ENCODE measurements at places on chromosomes 4 and X.

GRCh38 chrX:69089203-69089602, 76.0 kb downstream of the PJA1 start:
- no peak for DNase-seq

DNA sequence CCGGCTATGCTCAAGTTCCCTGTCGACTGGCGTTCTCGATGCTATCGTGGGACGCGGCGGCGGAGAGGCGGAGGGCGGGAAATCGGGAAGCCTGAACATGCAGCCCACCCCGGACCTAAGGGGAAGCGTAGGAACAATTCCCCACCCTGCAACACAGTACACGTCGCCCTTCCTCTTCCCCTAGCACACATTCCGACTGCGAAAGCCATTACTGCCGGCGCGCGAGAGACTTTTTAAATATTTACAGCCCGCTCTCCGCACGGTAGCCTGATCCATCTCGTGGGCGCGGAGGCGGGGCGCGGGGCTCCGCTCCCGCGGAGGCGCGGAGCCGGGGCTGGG, 48.1 kb upstream of the BCOR start:
- DNase-seq = no peak

- no peak for DNase-seq
Observed at GRCh38 chr4:169094656-169095231, 84.7 kb upstream of the CBR4 start.

DNA sequence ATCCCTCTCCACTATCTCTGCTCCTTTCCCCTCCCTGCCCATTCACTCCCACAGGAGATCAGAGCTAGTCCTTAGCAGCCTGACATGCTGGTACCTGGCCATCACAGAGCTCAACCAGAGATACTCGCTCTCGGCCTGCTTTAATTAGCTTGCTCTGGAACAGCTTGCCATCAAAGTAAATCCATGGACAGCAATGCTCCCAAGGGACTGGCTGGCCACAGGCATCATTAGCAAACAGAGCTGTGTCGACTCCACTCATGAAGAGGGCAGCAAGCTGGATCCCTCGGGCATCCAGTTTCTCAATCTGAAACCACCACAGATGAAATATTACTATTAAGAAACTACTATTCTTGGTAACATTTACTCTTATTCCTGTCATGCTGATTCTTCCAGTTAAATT, 43.4 kb upstream of the PHF8 start:
- no peak for DNase-seq

DNA sequence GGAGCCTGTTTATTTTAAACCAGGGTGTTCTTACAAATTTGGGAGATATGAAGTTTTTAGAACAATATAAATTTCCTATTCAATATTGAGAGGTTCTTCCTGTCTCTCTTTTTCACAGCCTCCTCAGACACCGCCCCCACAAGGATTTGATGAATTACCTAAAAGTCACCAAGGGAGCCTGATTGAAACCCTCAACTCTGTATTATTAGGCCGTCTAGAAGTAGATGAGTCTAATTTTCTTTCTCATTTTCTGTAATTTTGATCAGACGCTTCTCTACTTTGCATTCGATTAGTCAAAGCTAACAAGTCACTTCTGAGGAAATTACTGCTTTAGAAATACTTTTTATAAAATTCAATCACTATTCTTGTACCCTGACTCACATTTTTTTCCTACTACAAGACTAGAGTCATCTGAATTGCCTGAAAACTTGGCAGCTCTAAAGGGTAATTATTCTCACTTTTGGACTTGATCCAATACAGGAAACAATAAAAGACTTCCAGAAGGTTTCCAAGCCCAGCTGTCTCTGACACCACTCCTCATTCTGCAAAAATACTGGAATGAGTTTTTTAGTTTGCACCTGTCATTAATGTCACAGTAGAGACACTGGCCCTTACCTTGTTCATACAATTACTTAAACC, 111.2 kb downstream of the ELOVL6 start:
- DNase-seq = no peak

- no peak for DNase-seq
Observed at GRCh38 chr4:31125496-31125895, 405.3 kb downstream of the PCDH7 start.

DNA sequence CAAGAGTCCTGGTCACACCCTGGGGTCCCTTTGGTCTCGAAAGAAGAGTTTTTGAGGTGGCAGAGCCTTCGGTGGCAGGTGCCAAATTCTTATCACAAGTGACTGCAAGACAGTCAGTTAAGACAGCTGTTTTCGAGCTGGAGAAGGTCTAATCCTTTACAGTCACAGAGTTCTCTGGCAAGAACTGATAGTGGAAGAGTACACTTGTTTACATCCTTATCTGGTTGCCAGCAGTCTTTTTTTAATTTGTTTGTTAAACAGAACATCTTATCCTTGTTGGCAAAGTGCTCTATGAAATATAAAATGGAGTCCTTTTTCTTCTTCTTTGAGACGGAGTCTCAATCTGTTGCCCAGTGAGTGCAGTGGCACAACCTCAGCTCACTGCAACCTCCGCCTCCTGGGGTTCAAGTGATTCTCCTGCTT, 50.4 kb upstream of the ELOVL6 start:
- no peak for DNase-seq

DNA sequence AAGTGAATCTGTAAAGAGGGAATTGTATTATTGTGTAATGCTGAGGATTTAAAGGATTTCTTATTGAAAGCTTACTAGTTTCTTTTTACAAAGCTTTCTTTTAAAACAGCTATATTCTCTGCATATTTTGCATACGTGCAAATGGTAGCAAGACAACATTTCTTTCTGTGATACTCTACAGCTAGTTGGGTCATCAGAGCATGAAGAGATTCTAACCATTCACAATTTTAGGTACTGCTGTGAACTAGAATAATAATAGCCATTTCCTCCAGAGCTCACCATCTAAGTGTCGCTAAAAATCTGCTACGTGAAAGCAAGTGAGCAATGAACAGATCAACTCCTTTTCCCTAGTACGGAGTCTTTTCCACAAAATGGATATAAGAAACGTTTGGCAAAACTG, 37.3 kb downstream of the ARHGAP6 start:
- DNase-seq = no peak

DNA sequence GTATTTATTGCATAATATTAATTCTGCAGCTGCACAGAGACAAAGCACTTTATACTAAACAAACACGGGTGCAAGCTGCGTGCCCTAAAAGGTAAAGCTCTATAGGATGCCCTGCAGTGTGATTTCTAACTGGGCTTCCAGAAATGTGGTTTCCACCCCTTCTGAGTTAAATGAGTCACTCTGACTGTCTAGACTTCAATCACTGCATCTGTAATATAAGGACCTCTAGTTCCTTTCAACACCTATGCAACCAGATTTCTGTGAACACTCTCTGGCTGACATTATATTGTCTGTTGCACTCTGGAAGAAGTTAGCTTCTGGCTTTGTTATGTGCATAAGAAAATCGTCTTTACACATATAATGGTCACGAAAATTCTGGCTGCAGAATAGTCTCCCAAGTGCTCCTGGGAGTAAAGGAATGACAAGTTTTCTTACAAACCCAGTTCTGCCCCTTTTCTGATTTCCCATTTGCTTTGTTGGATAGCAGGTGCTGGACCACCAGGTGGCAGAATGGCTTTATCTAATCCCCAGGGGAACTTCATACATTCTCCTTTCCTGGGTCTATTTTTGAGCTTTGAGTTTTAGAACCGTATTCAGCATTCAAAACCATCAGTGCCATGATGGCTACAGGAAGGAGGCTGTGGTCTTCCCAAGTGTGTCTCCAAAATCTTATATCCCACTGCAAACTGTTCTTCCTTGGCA, 842.2 kb downstream of the STIM2 start:
- no peak for DNase-seq
